ENCODE measurements at places on chromosomes 4 and X.
A peak's percentile ranks its signal among the peaks of the same experiment; 100 is the strongest.

DNA sequence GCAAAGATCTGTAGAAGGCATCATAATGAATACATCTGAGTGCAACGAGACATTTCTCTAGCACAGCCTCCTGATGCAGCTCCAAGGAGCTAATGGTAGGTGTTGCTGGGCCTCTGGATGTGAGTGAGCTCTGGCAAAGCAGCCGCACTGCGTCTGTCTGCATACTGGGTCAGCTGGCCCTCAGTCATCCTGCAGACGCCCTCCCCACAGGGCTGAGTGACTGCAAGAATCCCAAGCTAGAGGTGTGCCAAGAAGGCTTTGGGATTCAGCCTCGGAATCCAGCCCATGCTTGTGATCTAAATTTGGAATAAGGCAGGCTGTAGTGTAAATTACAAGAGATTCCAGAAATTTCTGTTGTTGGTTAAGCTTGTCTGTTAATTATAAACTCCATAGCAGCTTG, 18.5 kb downstream of the HERC3 start:
- DNase-seq: no peak

- DNase-seq: no peak
These were observed 173.7 kb downstream of the AREG start for GRCh38 chr4:74618659-74619058.

- no peak for DNase-seq
These were observed 20.6 kb downstream of the ZNF721 start for GRCh38 chr4:478373-478772.

DNA sequence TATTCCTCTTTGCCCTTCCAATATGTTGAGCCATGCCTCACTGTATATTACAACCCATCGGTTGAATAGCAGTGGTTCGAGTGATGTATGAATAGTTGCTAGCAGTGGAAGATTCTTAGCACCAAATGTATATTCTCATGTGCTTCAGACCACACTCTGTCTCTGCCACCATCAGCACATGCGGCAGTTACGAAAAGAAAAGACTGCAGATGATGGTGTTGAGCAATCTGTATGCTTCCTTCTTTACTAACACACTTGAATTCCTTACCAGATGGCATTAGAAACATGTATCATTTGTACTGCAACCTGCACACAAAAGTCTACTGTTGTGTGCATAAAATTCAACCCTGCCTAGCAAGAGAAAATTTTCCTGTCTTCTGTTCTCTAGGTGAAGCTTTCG, 214.6 kb downstream of the ENOX2 start:
- no peak for DNase-seq

DNA sequence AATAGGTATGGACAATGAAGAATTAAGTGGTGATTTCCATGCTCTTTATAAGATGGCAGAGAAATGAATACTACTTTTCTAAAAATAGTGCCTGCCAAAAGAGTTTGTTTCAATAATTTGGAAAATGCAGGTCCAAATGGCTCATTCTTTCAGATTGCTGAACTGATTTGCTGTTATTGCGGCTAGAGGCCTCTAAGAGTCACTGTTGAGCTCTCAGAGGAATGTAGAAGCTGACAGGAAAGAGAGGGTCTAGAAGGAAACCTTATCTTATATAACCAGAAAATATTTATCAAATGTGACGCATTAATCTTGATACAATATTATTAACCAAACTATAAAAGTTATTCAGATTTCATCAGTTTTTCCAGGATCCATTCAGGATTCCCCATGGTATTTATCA, 65.7 kb upstream of the PAGE1 start:
- no peak for DNase-seq

DNA sequence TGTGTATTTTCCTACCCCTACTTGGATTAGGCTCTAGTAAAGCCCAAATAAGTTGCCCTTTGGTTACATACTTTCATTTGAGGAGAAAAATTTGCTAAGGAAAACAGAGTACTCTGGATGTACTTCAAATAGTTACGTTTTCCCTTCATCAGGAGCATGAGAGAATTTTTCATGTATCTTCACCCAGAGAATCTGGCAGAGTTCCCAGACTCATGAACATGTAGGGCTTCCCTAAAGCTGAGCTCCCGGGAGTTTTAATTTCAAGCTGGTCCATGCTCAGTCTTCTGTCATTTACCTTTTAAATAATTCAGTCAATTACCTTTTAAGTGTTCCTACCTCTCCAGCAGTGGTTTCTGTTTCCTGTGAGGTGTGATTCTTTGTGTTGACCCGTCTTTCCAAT, 367.5 kb upstream of the GRID2 start:
- no peak for DNase-seq

- DNase-seq: no peak
These were observed 495.4 kb downstream of the NAP1L3 start for GRCh38 chrX:93177930-93178329.

GRCh38 chr4:98448908-98449307, 187.7 kb downstream of the RAP1GDS1 start:
- DNase-seq: no peak

GRCh38 chr4:3708611-3709010, 57.6 kb upstream of the ADRA2C start:
- no peak for DNase-seq

DNA sequence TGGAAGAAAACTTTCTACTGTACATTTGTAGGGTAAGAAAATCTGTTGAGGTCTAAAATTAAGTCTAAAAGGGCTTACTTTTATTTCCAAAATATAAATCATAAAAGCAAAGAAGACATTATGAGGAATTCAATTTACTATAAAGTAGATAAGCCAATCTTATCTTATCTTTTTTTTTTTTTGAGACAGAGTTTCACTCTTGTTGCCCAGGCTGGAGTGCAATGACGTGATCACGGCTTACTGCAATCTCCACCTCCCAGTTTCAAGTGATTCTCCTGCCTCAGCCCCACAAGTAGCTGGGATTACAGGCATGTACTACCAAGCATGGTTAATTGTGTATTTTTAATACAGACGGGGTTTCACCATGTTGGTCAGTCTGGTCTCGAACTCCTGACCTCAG, 166.9 kb downstream of the NR3C2 start:
- DNase-seq: no peak

DNA sequence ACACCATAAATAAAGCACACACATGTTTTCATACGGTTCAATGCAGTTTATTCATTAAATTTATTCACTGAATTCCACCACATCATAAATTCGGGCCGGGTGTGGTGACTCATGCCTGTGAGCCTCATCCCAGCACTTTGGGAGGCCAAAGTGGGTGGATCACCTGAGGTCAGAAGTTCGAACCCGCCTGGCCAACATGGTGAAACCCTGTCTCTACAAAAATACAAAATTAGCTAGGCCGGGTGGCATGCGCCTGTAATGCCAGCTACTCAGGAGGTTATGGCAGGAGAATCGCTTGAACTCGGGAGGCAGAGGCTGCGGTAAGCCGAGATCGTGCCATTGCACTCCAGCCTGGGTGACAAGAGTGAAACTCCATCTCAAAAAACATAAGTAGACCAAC, 131.6 kb downstream of the PDS5A start:
- DNase-seq: no peak

DNA sequence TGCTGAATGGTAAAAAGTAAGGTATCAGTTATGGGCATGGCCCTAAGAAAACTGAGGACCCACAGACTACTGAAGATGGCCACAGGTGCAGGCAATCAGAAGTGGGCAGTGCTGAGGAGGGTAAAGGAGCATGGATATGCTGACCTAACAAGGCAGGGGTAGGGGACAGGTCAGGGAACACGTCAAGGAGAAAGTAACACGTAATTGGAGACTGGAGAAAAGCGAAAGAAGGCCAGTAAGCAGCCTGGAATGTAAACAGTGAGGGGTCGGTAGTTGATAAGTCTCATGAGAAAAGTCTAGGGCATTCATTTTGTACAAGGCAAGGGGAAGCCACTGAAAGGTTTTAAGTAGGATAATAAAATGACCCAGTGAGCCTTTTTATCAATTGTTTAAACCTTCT, 153.3 kb downstream of the PRDM5 start:
- no peak for DNase-seq

GRCh38 chrX:153669174-153669890, 4.3 kb downstream of the PNCK start:
- DNase-seq: peak; percentile 62

DNA sequence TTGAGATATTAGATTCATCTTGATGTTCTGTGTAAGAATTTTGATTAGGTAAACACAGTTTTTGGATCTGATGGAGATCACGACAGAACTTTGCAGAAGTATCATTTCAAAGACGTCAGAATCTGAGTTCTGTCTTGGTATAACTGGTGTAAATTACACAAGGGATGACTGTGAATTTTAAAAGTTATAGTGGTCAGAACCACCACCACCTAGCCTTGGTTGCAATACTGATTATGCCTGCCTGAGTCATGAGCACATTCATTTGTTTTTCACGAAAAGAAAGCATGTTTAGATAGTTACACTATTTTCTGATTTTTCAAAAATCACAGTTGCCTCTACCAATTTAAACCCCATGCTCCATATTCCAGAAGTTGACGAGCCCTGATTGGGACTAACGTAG, 54.8 kb downstream of the ZFX start:
- no peak for DNase-seq

GRCh38 chr4:69843932-69844331, 16.0 kb downstream of the SULT1E1 start:
- no peak for DNase-seq

DNA sequence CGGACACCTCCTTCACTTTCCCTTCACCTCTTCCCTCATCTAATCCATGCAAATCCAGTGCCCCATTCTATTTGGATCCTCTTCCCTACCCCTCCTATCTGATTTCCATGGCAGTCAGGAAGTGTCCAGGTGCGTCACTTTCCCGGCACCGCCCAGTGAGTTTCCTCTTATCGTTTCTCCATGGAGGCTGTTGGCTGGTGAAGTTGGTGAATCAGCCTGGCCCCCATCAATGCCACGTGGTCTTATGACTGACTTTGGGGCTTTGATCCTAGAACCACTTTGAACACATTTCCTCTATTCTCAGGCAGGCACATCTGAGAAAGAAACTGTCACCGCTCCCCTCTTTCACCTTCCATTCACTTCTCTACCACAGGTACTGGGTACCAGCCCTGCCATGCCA, 137.8 kb downstream of the CEP135 start:
- no peak for DNase-seq

- no peak for DNase-seq
These were observed 41.4 kb upstream of the PPP2R3B start for GRCh38 chrX:427812-428725.

Measured in activated T-cell treated with anti-CD3 and anti-CD28 coated beads, Interleukin-2, amount 50 U/mL, for 1 hour (primary cell).